ENCODE measurements at places on chromosomes 11 and 22.
A peak's percentile ranks its signal among the peaks of the same experiment; 100 is the strongest.

- DNase-seq: no peak
Measured at GRCh38 chr11:70066136-70066520, 12.0 kb upstream of the ANO1 start.

DNA sequence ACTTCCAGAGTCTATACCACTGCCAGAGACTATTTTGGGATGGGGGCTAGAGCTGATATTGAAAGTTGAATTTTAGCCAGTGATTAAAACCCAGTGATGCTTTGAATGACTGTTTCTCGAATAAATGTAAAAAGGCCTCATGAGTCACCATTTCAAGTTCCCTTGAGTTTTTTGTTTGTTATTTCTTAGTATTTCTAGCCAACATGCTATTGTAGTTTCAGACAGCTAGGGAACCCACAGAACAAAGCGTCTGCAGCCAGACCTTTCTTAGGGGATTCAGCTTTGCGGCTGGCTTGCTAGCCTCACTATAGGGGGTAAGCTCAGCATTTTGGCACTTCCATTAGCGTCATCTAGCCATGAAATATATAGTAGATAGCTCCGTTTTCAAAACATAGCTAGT is 66.5 kb downstream of the DBX1 start:
- DNase-seq: no peak

GRCh38 chr11:133443206-133443747 is 89.0 kb downstream of the OPCML start:
- no peak for DNase-seq

- DNase-seq: no peak
Measured at GRCh38 chr11:57458410-57459163, 1.7 kb upstream of the RTN4RL2 start.

DNA sequence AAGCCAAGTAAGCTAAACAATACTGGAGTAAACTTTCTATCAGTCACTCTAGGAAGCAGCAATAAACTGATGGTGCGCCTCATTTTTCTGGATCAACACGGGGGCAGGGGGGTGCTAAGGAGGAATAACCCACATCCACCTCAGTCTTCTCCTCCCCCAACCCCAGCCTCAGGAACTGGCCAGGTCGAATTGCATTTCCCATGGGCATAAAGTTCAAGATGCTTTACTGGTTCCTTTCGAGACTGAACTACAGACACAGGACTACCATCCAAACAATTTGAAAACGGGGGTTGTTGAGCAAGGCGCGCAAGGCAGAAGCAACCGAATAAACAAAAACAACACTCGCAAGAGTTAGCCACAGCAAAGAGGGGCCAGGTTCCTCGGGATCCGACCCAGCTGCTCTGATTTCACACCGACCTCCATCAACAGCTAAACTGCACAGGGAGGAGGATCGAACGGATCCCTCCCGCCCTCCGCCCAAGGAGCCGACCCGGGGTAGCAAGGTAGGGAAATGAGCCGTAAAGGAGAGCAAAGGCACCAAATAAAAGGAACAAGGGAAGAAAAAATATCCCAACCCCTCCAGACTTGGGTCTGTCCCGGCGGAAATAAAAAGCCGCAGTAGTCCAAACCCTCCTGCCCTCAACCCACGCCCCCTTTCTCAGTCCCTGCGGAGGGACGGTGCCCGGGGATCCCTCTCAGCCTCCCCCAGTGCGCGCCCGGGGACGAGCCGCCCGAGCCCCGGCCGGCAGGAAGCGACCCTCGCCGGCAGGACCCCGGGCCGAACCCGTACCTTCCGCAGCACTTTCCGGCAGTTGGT is 801 bp downstream of the SESN3 start:
- DNase-seq: no peak

DNA sequence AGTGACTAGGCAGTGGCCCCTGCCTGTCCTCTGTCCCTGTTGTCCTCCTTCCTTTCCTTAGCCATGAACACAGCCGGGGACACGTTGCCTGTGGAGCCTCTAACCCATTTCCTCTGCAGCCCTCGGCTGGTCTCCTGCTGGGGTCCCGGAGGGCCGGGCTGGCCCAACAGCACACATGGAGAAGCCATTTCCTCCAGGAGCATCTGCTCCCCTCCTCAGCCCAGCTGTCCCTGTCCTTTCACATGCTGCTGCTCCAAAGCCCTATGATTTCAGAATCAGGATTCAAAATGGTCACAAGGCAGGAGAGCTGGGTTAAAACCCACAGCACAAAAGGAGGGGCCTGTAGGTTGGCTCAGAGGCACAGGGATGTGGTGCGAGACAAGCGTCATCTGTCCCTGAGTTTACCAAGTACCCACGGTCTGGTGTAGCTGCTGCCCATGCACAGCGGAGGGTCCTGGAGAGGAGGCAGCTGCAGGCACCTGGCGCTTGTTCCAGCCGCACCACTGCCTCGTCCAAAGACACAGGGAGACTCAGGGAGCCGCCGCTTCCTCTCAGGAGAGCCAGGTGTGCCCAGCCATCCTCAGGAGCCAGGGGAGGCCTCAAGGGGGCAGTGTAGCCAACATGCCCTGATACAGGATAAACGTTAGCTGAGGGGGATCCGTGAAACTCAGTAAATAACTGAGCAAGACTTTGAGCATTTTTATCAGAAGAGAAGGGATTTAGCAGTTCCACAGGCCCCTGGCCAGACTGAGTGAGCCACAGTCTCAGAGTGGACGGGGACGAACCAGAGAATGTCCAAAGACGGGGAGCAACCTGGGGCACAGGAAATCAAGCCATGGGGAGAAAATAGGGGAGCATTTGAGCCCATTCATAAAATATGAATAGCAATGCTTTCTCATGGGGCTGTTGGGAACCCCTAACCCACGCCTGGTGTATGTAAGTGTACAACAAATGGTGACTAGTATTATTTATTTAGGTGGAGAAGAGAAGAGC is 3.9 kb upstream of the VSIG10L2 start:
- peak; percentile 42 for DNase-seq
